Activated CD4-positive, alpha-beta T cell treated with anti-CD3 and anti-CD28 coated beads, Interleukin-2, amount 50 U/mL, for 1 hour (primary cell): ENCODE measurements at places on chromosomes 7 and 10.

DNA sequence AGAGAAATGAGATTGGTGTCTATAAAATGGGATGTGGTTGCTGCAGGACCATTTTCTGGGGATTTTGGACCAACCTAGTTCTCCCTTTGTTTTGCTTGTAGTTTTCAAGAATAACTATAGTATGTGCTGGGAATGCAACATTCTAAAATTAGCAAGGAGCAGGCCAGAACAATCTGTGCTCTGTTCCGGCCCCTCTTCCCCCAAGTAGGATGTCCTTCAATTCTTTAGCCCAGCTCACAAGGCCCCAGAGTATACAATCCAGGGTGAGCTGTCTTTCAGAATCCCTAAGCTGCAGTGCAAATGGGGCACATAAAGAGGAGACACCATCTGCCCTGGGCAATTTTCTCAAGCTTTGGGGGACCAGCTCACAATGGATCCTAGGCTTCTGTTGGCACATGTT, 809.1 kb downstream of the TNS3 start:
- no peak for DNase-seq

DNA sequence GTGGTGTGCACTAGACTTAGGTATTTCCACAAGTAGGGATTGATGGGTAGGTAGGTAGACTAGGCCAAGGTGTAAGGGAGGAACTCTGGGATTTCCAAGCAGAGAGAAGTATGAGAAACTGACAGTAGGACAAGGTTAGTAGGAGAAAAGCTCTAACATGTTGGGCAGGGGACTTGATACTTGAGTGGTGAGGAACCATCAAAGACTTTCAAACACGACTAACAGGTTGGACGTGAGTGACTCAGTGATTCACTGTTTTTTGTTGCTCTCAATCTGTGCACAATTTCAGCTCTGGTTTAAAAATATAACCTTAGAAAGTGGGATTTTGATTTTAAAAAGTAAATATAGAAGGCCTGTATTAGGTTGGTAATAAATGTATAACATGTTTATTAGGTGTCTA, 44.4 kb downstream of the KLHDC10 start:
- DNase-seq = no peak

GRCh38 chr10:131088619-131089018, 222.9 kb downstream of the TCERG1L start:
- no peak for DNase-seq

DNA sequence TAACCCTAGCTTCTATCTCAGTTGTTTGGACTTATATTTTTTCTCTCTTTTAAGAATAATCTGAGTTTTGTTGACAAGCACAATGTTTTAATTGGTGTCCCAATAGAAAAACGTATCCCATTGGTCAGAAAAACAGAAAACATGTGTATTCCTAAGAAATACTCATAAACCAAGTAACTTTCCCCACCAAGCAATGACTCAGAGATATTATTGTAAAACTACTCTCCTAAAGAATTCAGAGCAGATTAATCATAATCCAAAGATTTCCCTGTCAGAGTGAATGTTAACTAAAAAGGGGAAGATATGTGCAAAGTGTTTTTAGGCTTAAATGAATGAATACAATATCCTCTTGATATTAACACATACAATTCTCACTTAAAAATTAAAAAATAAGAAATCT, 29.4 kb upstream of the MBL2 start:
- DNase-seq = no peak

DNA sequence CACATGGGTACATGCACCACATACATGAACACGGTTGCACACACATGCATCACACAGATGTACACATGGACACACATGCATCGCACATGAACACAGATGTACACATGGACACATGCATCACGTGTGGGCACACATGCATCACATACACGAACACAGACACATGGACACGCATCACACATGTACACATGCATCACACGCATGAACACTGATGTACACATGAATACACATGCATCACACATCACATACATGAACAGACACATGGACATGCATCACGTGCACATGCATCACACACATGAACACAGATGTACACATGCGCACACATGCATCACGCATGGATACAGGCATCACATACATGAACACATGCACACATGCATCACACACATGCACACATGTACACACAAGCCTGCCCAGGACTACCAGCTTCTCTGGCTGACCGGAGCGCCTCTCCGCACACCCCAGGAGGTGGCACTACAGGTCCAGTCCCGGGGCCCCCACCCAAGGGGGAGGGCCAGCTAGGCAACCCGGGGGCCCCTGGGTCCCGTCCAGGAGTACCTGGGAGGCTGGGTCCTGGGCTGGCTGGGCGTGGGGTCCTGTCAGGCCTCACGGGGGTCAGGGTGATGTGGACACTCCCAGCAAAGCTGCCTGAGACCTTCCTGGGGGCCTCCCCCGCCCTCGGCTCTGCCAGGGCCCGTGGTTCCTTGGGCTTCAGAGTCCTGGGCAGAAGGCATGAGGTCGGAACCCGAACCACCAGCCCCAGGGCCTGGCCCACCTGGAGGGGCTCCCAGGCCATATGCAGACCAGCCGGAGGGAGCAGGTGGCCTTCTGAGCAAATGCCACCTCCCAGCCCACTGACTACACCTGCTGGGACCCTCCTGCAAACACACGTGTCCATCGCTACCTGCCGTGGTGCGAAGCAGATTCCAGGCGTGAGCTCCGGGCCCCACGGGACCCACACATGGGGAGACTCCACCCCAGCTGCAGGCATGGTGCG, 19.6 kb downstream of the MICALL2 start:
- DNase-seq = no peak

GRCh38 chr7:86833360-86833759, 189.7 kb downstream of the GRM3 start:
- no peak for DNase-seq

GRCh38 chr7:80720146-80720545, 81.7 kb downstream of the CD36 start:
- no peak for DNase-seq

DNA sequence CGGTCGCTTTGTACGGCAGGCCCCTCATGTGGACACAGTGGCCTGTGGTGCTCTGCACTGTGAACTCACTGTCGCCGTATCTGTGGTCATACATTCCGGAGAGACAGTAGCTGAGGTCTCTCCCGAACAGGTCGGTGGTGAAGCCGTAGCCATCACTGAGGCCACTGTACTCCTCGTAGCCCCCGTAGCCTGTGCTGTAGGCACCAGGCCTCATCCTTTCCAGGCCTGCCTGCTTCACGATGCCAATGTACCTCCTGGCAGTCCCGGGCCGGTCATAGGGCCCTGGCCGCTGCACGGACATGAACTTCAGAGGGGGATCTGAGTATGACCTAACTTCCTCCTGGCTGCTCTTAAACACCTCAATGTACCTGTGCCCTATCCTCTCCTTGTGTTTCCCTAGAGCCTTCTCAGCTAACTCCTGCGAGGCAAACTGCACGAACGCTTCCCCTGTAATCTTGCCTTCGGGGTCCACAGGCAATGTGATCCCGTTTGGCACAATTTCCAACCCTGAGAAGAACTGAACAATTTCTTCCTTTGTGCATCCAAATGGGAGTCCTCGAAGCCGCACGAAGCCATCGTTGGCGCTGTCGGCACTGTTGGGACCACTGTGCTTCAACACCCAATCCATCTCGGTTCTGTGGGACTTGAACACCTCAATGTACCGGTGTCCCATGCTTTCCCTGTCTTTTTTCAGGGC, 15.7 kb downstream of the FXYD4 start:
- no peak for DNase-seq

- no peak for DNase-seq
These were observed 17.0 kb downstream of the SRI start for GRCh38 chr7:88202799-88203198.

- DNase-seq = no peak
These were observed 21.6 kb downstream of the GPR26 start for GRCh38 chr10:123687758-123688157.

GRCh38 chr7:53521638-53522184, 486.3 kb downstream of the POM121L12 start:
- DNase-seq = no peak

DNA sequence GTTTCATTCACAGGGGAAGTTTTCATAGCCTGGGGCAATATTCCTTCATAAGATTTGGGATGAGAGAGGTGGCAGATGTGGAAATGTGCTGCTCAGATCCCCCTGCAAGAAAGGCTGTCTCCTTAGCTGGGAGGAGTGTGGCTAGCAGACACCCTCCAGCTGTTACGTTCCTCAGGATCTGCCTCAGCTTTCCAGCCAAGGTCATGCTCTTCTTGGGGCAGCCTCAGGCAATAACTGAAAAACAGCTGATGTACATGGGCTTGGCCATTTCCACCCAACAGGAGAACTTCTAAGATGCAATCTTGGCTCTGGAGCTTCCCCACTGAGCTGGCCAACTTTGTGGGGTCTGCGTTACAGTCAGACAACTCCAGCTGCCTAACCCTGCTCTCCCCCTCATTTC, 51.3 kb upstream of the SEPTIN7 start:
- no peak for DNase-seq
